ENCODE measurements at places on chromosomes 12 and 14.

DNA sequence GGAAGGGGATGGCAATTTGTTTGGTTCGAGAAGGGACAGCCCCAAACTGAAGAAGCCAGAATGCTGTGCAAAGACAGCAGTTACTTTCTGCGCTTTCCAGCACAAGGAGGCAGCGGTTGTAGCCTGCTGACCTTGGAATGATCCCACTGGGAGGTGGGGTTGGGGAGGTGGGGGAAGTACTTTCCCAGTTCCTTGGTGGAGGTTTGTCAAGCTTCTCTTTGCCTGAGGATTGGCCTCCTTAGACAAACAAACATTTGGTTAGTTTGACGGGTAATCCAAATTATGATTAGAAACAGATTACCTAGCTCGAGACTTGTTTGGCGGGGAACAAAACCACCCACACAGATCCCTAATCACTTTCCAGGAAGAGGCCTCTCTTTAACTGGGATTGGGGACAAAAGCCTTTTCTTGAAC lies 79.1 kb upstream of the EGLN3 start:
- no peaks in the 10 kb centered on the region for H3K36me3 ChIP-seq
- H3K4me3 ChIP-seq: no peak overlapping the region
- H3K27me3 ChIP-seq: no peaks in the 10 kb centered on the region
- no peak overlapping the region for H3K27ac ChIP-seq
- DNase-seq: no peak

- no peak overlapping the region for H3K4me3 ChIP-seq
- no peaks in the 10 kb centered on the region for H3K27me3 ChIP-seq
- peaks cover 17% of the 10 kb centered on the region for H3K4me1 ChIP-seq
- no peak overlapping the region for H3K27ac ChIP-seq
- no peak for DNase-seq
- peaks cover 39% of the 10 kb centered on the region for H3K36me3 ChIP-seq
Measured at GRCh38 chr14:74476107-74476506, 17.0 kb downstream of the NPC2 start.

DNA sequence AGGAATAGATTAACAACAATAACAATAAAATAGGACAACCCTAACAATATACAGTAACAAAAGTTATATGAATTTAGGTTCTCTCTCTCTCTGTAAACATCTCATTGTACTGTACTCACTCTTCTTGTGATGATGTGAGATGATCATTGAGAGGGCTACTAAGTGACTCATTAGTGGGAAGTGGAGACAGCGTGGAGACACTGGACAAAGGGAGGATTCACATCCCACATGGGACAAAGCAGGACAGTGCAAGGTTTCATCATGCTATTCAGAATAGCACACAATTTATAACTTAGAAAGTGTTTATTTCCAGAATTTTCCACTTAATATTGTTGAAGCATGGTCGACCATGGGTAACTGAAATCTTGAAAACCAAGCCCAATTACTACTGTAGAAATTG lies 26.0 kb upstream of the SPATA7 start:
- no peak overlapping the region for H3K4me3 ChIP-seq
- peaks cover 24% of the 10 kb centered on the region for H3K27me3 ChIP-seq
- H3K36me3 ChIP-seq: peaks cover 4% of the 10 kb centered on the region
- no peak for DNase-seq

- peak overlapping the region; percentile 36 for H3K4me3 ChIP-seq
- H3K4me1 ChIP-seq: peaks cover 21% of the 10 kb centered on the region
- H3K27me3 ChIP-seq: no peaks in the 10 kb centered on the region
- peaks cover 25% of the 10 kb centered on the region for H3K36me3 ChIP-seq
Measured at GRCh38 chr14:92568621-92569479, 55.3 kb downstream of the RIN3 start.

DNA sequence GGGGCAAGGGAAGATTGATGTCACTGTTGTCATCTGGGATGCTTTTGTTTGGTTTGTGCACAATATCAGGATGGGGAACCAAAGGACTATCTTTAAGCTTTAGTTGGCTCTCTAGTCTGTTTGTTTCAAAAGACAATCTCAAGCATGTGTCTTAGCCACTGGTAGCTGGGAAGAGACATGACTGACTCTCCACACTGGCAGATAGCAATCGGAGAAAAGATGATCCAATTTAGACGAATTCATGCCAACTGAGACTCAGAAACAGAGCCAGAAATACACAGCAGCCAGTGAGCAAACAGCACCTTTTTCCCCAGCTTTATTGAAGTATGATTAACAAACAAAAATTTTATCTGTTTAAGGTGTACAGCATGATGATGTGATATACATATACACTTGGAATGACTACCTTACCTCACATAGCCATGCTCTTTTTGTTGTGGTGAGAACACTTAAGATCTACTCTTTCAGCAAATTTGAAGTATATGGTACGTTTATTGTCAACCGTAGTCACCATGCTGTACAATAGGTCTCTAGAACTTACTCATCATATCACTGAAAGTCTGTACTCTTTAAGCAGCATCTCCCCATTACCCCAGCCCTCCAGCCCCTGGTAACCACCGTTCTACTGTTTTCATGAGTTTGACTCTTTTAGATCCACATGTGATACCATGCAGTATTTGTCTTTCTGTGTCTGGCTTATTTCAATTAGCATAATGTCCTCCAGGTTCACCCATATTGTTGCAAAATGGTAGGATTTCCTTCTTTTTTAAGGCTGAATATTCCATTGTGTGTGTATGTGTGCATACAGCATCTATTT lies 50.6 kb downstream of the DUSP16 start:
- no peak for DNase-seq
- H3K36me3 ChIP-seq: no peaks in the 10 kb centered on the region
- H3K27ac ChIP-seq: no peak overlapping the region

- no peaks in the 10 kb centered on the region for H3K36me3 ChIP-seq
- peaks cover 2% of the 10 kb centered on the region for H3K4me1 ChIP-seq
- no peak overlapping the region for H3K4me3 ChIP-seq
- DNase-seq: no peak
- H3K27me3 ChIP-seq: peaks cover 7% of the 10 kb centered on the region
- H3K27ac ChIP-seq: no peak overlapping the region
Measured at GRCh38 chr12:127282786-127283565, 984.0 kb upstream of the TMEM132C start.

DNA sequence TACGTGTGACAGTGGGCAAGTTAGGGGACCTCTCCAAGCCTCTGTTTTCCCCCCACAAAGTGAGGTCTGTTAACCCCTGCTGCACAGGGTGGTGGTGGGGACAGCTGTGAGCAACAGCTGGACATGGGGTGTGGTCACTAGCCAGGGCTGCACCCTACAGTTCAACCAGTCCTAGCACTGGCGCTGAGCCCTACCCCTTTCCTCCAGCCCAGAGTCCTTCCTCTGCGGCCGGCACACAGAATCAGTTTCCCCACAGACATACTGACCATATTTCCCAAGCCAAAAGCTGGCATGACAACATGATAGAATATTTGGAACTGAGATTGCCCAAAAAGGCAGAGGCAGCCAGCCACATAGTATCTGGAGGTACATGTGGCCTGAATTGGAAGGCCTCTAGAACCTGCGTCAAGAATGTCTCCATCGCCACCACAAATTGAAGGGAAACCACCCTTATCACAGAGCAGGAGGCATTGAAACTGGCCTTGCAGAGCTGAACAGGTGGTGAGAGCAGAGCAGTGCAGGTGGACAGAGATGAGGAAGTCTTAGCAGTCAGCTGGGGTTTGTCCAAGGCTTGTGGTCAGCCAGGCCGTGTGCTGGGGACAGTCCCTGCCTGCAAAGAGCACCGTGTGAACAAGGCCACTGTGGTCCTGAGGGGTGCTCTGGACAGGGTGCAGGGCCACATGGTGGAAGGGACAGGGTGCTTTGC lies 21.2 kb downstream of the DEGS2 start:
- DNase-seq: peak; percentile 54
- peaks cover 47% of the 10 kb centered on the region for H3K36me3 ChIP-seq
- H3K4me1 ChIP-seq: peaks cover 20% of the 10 kb centered on the region
- peak overlapping the region; percentile 86 for H3K27ac ChIP-seq
- no peaks in the 10 kb centered on the region for H3K27me3 ChIP-seq

DNA sequence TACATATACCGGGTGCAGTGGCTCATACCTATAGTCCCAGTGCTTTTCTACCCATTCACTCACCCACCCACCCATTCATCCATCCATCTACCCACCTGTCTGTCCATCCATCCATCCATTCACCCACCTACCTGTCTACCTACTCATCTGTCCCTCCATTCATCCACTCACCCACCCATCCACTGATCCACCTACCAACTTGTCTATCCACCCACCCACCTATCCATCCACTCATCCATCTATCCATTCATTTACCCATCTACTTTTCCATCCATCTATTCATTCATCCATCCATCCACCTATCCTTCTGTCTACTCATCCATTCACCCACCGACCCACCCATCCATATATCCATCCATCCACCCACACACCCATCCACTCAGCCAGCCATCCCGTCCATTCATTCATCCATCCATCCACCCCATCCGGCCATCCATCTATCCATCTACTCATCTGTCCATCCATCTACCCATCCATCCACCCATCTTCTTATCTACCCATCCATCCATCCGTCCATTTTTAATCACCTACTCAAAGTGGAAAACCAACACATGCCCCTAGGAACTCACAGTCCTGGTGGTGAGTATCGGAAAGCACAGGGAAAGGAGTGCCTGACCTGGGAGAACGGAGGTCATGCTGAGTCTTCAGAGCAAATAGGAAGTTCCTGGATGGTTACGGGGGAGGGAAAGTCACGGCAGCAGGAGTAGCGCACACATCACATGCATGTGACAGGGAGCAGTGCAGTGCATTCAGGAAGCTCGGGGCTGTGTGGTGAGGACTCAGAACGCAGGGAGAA lies 20.0 kb downstream of the DDX51 start:
- H3K27me3 ChIP-seq: no peaks in the 10 kb centered on the region
- no peak overlapping the region for H3K27ac ChIP-seq
- no peak for DNase-seq
- H3K36me3 ChIP-seq: peaks cover 44% of the 10 kb centered on the region
- H3K4me1 ChIP-seq: no peaks in the 10 kb centered on the region

- H3K27ac ChIP-seq: no peak overlapping the region
- H3K27me3 ChIP-seq: peaks cover 10% of the 10 kb centered on the region
- no peaks in the 10 kb centered on the region for H3K4me1 ChIP-seq
Measured at GRCh38 chr14:52370406-52370935, 56.4 kb downstream of the PTGER2 start.

DNA sequence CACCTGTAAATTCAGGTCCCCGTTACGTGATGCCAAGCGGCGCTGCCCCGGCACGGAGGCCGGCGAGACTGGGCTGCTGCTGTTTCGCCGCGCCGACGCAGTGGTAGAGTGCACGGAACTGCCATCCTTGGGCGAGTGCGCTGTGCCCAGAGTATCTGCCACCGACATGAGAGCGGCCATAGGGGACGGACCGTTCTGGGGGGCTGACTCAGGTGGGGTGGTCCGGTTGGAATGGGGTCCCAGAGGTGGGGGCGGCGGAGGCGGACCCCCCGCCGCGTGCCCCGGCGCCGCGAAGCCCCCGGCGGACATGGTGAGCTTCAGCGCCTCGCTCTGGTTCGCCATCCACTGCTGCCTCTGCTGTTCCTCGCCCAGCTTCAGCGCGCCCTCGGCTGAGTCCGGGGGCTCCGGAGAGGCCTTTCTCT lies 2.8 kb downstream of the IRF2BPL start:
- peaks cover 48% of the 10 kb centered on the region for H3K4me1 ChIP-seq
- H3K27me3 ChIP-seq: no peaks in the 10 kb centered on the region
- peak overlapping the region; percentile 57 for H3K4me3 ChIP-seq
- H3K27ac ChIP-seq: no peak overlapping the region

DNA sequence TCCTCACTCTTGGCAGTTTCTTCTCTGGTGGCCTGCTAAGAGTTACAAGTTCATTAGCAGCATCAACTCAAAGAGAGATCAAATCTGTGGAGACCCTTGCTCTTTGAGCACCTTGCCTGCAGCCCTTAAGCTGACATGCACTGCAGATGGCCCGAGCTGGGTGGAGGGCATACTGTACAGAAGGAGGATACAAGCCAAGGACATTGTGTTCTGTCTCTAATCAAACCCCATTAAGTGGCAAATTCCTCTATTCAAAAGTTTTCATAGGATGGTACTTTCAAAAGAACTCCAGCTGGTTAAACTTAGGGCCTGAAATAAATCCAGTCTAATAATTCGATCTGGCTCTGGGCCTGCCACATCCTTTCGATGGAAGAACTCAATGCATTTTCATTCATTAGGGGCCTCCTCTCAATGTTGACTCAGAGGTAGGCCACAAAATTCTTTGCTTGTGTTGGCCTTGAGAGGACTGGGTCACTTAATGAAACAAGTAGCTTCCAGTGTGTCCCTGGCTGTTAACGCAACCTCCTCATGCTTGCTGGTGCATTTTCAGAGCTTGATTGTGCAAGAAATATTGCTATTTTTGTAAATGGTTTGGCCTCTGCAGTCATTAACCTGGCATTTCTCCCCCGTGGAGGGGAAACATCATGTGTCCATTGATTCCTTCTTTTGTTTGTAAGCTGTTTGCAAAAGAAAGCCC lies 318.2 kb downstream of the NUAK1 start:
- H3K27me3 ChIP-seq: peaks cover 4% of the 10 kb centered on the region
- H3K36me3 ChIP-seq: no peaks in the 10 kb centered on the region

- H3K4me1 ChIP-seq: peaks cover 51% of the 10 kb centered on the region
- peaks cover 3% of the 10 kb centered on the region for H3K36me3 ChIP-seq
- peak overlapping the region; percentile 81 for H3K27ac ChIP-seq
- H3K27me3 ChIP-seq: no peaks in the 10 kb centered on the region
- DNase-seq: no peak
Measured at GRCh38 chr12:25323581-25323982, 72.9 kb upstream of the KRAS start.

DNA sequence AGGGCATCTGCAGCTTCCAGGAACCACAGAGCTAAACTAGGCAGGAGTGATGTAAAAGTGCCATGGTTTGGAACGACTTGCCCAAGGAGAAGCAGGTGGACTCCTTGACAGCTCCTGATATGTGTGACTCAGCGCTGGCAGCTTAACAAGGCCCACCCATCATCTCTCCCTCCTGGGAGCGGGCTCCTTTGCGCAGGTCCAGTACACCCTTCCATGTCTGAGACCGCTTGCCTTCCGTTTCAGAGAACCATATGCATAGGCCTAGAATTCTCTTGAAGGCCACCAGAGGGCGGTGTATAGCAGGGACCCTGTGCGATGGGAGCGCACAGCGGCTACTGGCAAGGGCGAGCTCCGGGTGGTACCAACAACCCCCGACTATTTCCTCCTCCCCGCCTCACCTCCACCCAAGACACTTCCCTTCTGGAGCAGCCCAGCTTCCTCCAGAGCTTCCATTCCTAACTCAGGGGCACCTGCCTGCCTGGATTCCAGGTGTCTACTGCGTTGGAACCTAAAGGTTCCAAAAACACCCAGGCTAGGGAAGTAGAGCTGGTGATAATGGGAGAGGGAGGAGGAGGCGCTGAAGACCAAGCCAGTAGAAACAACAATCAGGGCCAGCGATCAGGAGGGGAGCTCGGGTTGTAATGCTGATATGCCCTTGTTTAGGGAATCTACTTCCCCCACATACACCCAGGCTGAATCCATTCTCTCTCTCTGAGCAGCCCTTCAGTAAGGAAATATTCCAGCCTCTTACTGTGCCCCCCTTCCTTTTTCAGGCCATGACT lies 6.3 kb downstream of the DHH start:
- peaks cover 54% of the 10 kb centered on the region for H3K27me3 ChIP-seq
- no peaks in the 10 kb centered on the region for H3K36me3 ChIP-seq
- H3K4me3 ChIP-seq: peak overlapping the region; percentile 23
- H3K27ac ChIP-seq: no peak overlapping the region
- DNase-seq: peak; percentile 63
- H3K4me1 ChIP-seq: peaks cover 43% of the 10 kb centered on the region

All from stimulated activated naive B cell treated with anti-CD40 and anti-IgM and Interleukin-4, amounts not matched to agents 10 μg/mL and 1 μg/mL and 100 μg/mL, for 72 hours (primary cell).